CD4-positive, alpha-beta T cell treated with Interleukin-12 subunit alpha and Interleukin-12 subunit beta, for 1 hour (primary cell): ENCODE measurements at places on chromosomes 4 and X.
A peak's percentile ranks its signal among the peaks of the same experiment; 100 is the strongest.

- no peak for DNase-seq
These were observed 23.0 kb downstream of the GRXCR1 start for GRCh38 chr4:42915484-42915883.

GRCh38 chr4:45186249-45186648 lies 459.9 kb upstream of the GNPDA2 start:
- DNase-seq, result no peak

- no peak for DNase-seq
These were observed 352.6 kb downstream of the INPP4B start for GRCh38 chr4:142493255-142494110.

DNA sequence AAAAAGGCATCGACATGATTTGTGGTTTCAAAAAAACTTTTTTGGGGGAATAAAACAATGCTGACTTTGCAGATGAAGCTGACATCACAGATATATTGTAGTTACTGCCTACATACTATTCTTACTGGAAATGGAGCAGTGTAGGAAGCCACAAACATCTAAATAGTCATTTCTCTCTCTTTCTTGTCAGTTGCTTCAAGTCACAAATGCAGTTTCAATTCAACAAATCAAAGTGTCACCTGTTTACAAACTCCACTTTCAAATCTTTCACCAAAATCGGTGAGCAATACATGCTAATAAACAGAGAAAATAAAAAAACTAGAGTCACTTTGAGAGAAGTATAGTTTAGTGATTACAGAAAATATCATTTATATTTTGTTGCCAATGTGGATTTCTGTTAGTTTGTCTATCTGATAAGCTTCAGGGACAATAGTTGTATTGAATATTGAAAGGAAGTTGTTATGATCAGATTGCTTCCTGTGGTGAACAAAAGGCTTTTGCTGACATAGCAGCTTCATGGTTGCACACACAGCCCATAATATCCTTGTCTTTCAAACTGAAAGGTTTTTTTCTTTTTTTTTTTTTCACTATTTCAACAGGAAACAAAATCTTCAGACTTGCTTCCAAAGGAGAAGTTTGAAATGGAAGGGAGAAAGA lies 49.7 kb upstream of the PTPN13 start:
- peak; percentile 46 for DNase-seq

- DNase-seq, result no peak
These were observed 165.6 kb downstream of the ATP10D start for GRCh38 chr4:47650584-47651130.

DNA sequence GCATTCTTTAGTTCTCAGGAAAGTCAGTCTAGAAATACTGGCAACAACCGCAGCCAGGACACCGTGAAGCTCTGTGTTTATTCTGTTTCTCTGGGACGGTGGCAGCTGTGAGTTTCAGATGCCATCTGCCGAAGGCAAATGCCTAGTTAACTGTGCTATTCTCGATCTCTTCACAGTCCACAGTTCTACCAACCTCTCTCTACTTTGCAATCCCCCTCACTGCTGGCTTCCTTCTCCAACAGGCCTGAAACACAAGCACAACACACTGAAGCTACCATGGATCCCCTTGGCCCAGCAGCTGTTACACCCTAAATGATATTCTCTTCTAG lies 118.8 kb downstream of the ZNF827 start:
- no peak for DNase-seq

DNA sequence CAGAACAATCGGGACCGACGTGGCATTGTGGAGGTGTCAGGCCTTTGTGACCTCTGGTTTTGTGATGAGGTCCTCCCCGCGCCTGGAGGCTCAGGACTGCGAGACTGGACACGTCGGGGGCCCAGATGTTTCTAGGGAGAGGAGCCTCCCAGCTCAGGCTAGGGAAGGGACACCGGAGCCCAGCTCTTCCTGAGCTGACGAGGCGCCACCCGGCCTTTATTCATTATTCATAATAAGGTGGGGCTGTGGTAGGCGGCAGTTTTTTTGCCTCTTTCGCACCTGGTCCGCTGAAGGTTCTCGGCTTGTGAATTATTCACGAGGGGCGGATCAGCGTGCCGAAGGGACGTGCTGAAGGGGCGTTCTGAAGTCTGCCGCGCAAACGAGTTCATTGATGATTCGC lies 2.3 kb upstream of the UBA1 start:
- peak; percentile 58 for DNase-seq

- no peak for DNase-seq
These were observed 137.6 kb downstream of the TENM3 start for GRCh38 chr4:182380771-182381181.

GRCh38 chr4:173532725-173533511 lies 2.9 kb upstream of the HAND2 start:
- DNase-seq, result no peak

DNA sequence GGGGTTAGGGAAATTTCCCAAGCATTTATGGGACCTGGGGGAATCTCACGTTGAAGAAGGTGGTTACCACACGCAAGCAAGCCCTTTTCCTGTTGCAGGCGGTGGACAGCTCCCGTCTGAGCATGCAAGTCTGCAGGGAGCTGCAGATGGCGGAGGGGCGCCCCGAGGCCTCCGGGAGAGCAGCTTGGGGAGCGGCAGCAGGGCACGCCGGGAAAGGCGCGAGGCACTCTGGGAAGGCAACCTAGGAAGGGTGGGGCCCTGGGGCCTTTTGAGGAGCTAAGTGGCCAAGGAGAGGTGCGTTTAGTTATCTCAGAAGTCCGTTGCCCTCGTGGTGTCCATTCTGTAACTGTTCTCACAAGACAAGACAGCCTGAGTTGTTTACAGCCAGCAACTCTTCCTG lies 57.0 kb upstream of the SLC25A4 start:
- DNase-seq, result no peak

DNA sequence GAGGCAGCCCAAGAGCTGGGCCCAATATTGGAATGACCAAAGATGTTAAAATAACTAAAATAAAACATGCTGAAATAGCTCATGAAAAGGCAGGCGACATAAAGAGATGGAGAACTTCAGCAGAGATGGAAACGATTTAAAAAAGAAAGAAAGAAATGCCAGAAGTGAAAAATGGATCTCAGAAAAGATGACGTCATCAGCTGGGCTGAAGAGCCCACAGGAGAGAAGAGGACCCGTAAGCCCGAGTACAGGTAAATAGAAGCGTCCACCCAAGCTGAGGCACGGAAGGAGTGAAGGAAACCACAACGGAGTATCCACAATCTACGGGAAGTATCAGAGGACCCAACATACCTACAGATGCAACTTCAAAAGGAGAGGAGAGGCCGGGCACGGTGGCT lies 112.8 kb downstream of the AFAP1 start:
- DNase-seq, result no peak

- no peak for DNase-seq
These were observed 710 bp downstream of the PRKG2 start for GRCh38 chr4:81214144-81214880.
